ENCODE measurements at places on chromosomes 2 and 18.

- DNase-seq, result no peak
Measured at GRCh38 chr2:116810071-116810470, 1004.4 kb upstream of the DDX18 start.

DNA sequence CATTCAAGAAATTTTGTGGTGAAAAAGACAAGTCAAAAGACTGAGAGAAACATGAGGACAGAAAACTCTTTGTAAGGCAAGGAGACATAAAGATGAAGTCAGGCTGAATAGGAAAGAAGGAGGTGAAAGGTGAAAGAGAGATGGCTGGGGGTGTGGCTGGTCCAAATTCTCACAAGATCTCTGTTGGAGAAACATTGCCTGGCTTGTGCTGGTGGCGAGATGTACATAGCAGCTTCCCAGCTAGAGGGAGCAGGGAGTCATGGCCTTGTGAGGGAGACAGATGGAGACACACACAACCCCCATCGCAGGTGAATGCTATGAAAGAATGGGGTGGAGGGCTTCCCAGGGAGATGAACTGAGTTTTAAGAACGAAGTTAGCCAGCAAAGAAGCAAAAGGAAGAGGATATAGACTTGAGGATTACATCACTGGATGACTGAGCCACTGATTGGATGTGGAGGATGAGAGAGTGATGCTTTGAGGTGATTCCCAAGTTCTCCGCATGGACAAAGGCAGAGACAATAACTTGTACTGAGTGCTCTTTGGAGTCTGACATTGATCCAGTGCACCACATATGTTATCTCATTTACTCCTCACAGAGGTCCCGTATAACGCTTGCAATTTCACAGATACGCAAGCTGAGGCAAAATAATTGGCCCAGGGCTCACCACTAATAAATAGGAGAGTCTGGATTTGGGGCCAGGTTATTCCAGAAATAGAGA lies 3.7 kb upstream of the EMX1 start:
- DNase-seq, result no peak

DNA sequence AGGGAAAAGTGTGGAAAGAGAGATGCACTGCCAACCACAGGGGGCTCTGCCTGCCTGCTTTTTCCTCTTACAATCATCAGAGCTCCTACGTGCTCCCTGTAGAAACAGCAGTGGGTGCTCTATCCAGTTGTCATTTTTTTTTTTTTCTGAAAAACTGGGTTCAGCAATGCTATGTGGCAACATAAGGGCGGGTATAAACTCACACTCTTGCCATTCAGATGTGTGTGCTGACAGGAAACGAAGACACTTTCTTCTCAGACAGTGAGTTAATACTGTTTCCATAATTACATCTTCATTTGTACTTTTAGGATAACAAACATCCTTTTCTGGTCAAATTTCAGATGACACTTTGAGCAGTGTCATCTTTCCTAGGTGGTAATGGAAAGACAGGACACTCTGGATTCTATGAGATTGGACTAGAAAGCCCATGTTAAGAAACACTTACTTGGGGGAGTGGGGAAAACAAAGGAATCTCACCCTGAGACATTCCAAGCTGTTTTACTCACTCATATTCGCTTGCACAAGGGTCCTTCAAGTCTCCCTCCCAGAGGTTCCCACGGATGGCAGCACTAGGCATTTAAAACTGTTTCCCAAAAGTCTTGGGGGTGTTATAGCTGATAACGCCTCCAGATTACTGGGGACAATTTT lies 41.3 kb downstream of the CCDC93 start:
- no peak for DNase-seq

GRCh38 chr2:213609570-213610170 lies 325.4 kb downstream of the SPAG16 start:
- DNase-seq, result no peak

GRCh38 chr2:192146069-192147015 lies 48.4 kb downstream of the TMEFF2 start:
- DNase-seq, result no peak

DNA sequence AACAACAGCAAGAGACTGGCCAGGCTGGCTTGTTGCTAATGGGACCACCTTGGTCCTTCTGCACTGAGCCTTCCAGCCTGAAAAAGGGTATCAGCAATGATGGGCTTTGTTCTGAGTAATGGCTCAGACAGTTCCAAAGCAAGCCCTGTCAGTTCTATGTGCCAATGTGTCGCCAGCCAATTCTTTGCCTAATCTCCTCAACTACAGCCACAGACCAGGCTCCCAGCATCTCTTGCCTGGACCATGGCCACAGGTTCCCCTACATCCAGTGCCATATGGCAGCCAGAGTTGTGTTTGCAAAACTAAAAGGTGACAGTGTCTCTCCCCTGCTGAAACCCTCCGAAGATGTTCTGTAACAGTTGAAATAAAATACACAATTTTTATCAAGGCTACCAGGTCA lies 61.5 kb upstream of the TMEM177 start:
- no peak for DNase-seq

GRCh38 chr18:26556573-26556972 lies 8.2 kb upstream of the KCTD1 start:
- DNase-seq, result no peak

- peak; percentile 57 for DNase-seq
Measured at GRCh38 chr18:59988098-59988706, 88.4 kb downstream of the PMAIP1 start.

- DNase-seq, result no peak
Measured at GRCh38 chr2:9997936-9998335, 45.4 kb upstream of the KLF11 start.

DNA sequence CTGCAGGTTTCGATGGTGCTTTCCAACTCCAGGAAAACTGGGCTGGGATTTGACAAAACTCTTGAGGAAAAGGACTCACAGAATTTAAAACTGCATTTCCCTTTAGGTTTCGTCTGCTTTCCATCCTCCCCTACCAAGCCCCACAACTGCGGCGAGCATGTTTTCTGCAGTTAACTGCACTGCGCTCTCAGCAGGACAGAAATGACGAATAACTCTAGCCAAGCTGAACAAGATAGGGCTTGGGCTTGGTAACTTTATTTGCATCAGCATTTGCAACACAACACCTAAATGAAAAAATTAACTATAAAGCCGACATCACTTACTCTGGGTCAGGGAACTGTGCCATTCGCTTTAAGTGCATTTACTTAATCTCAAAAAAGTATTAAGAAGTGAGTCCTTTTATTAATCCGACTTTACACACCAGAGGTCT lies 669 bp upstream of the PIKFYVE start:
- DNase-seq, result peak; percentile 50

- no peak for DNase-seq
Measured at GRCh38 chr2:31694444-31694843, 113.7 kb upstream of the SRD5A2 start.

DNA sequence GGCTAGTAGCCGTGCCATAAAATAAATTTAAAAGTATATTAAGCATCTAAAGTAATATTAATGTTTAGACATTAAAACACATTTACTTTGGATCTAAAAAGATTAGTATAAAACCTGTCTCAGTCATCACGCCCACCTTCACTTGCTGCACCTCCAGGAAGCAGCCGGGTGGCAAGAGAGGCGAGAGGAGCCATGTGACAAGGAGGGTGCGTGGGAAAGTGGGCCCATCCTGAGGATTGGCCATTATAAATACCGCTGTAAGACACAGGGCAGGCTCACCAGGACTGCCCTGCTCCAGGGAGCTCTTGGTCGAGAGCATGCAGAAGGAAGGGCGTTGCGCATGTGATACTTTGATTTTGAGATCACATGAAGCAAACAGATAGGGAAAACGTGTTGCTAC lies 34.4 kb upstream of the ALKAL2 start:
- DNase-seq, result no peak

DNA sequence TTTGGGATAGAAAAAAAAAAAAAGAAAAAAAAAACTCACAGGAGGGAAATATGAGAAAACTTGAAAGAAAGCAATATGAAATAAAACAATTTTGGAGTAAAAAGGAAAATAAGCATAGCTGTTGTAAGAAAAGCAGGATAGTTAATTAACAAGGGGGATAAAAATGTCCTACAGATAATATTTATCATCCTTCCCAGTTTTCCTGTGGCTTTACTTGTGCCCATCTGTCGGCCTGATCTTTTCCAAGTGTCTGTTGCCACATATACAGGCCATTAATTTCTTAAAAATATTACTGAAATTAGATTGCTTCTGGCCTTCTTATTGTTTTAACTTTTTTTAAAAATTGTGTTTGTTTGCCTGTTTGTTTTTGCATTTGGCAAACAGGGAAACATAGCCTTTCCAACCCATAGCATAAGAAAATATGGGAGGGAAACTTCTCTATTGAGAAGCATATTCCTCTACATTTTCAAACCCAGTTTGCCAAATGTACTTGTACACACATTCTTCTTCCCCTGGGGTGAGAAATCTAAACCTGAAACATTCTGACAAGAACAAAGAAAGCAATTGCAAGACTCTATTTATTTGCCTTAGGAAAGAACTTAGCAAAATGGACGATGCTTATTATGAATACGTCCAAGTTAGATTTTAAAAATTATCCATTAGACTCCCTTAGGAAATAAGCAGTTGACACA lies 272.3 kb downstream of the CDH20 start:
- DNase-seq, result no peak

DNA sequence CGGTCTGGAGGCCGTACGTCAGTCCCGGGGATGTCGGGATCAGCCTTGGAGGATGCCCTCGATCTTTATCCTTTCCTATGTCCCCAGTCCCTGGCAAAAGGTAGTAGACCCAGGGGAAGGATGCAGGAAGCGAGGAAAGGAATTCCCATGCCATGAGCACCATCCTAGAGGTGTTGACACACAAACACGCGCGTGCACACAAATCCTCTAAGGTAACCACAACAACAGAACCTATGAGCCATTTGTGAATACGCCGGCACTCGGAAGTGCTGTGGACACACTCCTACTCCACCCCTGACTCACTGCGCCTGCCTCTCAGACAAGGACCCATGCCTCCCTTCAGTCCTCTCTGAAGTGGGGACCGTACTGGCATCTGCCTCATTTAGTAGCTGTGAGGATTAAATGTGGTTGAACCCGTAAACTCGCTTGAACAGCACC lies 11.3 kb upstream of the MLPH start:
- peak; percentile 69 for DNase-seq

GRCh38 chr2:237956402-237956736 lies 10.4 kb upstream of the UBE2F start:
- DNase-seq, result no peak

DNA sequence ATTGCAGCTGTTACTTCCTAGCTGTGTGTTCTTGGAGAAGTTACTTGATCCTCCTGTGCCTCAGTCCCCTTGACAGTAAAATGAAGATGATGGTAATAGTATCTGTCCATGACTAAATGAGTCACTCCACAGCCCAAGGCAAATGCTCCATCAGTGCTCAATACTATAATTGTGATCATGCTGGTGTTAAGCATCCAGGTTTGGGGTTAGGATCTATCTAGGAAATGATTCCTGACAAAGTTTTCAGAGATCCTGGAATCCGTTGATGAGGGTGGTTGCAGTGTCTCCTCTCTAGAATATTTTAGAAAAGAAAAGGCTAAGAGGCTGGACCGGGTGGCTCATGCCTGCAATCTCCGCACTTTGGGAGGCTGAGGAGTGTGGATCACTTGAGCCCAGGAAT lies 2.7 kb upstream of the PRELID3A start:
- DNase-seq, result no peak

- no peak for DNase-seq
Measured at GRCh38 chr2:113376913-113377445, 60.5 kb upstream of the ZNG1B start.

GRCh38 chr2:188515918-188516317 lies 224.2 kb downstream of the GULP1 start:
- no peak for DNase-seq

GRCh38 chr2:42909966-42910365 lies 117.6 kb upstream of the HAAO start:
- DNase-seq, result no peak

GRCh38 chr2:38409156-38410102 lies 32.4 kb upstream of the ATL2 start:
- no peak for DNase-seq
